WERI-Rb-1 (cell line): ENCODE measurements at places on chromosomes 7 and 10.

DNA sequence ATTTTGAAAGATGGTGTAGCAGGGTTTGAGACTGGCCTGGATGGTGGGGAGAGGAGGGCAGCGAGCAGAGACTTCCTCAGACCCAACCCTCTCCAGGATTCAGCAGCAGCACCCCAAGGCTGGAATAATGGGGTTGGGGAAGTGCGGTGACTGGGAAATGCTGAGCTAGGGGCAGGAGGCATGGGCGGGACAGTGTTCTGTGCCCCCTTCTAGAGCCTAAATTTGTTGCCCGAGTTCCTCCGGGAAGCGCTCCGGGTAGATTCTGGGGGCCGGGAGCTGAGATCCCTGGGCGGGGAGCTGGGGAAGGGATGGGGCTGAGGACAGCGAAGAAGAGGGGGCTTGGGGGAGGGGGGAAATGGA is at the start of gene CHAT:
Gene CHAT, plus strand, starts transcription at position 156 of the 360 bp plus-strand sequence. Its CDS starts 153 bp downstream, at position 309.
- DNase-seq = no peak

- DNase-seq = no peak
Observed at GRCh38 chr7:83640731-83641537, 8.0 kb downstream of the SEMA3E start.

- DNase-seq = no peak
Observed at GRCh38 chr10:91884536-91884935, 24.8 kb downstream of the FGFBP3 start.

DNA sequence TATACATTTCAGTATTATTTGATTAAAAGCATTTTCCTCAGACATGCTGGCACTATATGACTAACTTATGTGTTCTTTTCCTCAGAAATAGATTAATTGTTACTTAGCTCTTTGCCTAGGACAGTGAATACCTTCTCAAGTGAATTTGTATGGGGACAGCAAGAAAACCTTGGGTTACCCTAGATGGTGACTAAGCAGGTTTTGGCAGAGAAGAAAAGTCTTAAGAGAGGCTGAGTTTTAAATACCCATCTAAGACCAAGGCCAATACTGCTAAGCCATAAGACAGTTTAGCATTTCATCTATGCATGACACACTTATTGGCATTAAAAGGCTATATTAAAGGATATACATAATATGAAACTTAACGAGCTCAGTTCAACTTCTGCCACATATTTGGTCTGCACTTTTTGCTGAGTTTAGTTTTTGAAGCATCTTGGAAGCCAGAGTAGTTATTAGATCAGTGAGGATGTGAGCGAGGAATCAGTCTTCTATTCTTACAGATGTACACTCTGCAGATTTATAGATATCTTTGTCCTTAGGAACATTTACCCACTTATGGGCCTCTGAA is 54.6 kb upstream of the FAM3C start:
- no peak for DNase-seq

DNA sequence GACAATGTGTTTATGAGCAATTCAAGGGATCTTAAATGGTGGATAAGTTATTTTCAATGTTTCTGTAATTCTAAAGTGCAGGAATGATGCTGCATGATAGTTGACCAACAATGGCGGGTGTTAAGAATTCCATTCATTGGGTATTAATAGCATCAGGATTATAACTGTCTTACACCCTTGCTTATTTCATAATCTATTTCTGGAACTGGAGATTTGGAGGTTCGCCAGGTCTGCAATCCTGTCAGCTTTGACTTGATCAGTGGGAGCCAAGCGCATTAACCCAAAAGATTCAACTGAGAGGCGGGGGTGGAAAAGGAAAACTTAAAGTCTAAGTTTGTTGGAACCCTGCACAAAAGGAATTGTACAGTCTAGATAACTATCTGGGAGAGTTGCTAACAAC is 114.9 kb upstream of the ZEB1 start:
- no peak for DNase-seq

- DNase-seq = no peak
Observed at GRCh38 chr10:14477408-14477710, 146.6 kb upstream of the FRMD4A start.

DNA sequence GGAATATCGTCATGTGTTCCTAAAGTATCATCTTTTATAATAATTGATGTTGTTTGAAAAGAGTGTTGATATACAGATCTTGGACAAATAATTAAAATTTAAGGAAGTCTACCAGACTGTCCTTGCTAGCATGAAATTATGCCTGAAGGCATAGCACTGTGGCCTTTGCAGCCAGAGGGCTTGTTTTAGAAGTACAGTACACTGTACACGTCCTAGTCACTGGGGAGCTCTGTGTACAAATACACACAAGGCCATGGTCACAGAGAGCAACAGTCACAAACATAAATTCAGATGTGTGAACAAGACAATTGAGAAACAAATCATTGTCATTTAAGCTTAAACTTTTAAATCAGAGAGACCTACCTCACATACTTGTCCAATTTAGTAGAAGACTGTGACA is 133.0 kb downstream of the KIAA1217 start:
- DNase-seq = no peak

DNA sequence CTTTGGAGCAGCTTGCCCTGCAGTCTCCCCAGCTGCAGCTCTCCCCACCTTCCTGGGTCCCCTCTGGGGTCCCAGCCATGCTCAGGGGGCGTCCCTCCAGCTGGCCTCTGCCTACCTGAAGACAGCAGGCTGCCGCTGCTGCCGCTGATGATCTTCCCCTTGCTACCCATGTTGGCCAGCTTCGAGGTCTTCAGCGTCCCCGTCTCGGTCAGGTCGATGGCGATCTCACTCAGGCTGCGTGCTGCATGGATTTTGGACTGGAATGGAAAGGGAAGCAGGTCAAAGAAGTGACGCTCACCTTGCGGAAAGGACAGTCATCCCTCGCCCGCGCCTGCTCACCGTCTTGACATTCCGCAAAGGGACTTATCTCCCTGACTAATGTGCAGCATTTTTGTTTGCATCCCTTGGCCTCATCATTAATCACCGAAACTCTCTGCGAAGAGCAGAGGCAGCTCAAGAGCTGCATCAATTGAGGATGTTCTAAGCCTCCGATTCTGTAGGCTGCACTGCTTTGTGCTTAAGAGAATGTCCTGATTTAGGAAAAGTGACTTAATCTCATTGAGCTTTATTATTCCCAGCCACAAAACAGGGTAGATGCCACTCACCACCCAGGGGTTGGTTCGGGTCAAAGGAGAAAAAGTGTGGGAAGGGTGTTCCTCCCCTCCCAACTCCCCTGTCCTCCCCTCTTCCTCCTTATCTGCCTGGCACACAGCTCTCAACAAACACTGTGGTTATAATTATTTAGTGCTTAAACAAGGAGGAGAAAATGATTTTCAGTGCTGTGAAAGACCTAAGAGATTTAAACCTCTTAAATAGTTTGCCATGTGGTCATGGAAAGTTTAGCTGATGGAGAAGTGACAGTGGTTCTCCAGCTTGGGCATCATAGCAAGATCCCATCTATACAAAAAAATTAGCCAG is 107.3 kb downstream of the PRPF18 start:
- no peak for DNase-seq

- DNase-seq = no peak
Observed at GRCh38 chr10:113292086-113292485, 260.8 kb upstream of the HABP2 start.

DNA sequence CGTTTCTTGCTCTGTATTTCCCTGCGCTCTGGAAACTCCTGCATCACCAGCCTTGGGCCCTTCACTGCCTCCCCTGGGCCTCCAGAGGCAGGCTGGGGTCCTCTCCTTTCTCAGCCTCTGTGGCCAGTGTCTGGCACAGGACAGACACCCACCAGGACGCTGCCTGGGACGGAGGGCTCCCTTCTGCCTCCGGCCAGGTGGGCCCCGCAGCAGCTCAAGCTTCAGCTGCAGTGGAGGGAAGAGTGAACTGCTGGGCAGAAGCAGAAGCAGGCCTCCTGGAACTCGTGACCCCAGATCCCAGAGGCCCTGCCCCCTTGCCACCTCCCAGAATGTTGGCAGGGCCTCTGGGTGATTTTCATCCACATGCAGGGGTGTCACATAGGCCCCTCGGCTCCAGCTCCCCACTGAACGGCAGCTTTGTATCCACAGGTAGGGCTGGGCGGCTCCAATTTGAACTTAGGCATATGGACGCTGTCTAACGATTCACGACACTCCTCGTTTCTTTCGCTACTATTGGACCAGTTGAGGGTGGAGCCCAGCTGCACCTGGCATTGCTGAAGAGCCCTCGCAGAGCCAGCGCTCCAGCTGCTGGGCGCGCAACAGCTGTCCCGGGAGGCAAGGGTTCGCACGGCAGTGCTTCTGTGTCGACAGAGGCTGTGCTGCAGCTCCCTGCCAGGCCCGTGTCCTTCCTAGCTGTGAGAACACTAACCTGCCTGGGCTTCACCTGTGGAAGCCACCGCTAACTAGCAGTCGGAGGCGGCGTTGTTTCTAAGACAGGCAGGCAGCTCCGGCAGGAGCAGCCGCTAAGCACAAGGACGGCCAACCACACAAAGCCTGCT is 18.4 kb upstream of the GPR146 start:
- DNase-seq = no peak

DNA sequence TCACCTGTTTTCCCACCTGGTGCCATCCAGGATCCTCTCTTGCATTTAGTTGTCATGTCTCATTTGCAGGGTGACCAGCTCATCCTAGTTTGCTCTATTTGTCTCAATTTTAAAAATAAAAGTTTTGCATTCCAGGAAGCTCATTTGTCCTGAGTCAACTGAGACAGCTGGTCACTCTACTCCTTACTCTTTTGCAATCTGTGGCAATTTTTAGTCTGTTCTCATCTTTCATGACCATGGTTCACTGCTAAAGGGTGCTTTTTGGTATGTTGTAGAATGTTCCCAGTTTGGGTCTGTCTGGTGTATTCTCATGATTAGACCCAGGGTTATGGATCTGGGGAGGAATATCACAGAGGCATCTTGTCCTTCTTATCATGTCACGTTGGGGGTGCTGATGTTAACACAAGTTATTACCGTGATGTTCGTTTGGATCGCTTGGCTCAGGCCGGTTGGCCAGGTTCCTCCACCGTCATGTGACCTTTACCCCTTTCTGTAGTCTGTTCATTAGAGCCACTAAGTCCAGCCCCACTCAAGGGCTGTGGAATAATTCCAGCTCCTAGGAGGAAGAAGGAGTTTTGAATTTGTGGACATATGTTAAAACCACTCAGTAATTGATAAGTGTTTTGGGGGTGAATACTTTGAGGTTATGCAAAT is 103.3 kb upstream of the IGFBP3 start:
- no peak for DNase-seq

DNA sequence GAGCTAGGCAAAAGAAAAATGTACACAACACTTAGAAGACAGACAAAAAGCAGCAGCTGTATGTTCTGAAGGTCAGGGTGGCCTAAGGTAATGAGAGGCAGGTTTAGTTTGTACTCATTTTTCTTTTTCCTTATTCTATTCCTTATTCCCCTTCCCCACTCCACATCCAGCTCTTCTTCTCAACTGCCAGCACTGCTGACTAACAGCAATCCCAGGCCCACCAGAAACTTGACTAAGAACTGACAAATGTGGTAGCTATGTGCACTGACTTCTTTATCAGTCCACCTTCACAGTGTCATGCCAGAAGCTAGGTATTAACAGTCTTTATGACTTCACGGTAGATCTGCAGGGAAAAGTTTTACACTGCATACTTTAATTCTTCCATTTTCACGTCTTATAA is 6.1 kb downstream of the COPG2 start:
- no peak for DNase-seq

DNA sequence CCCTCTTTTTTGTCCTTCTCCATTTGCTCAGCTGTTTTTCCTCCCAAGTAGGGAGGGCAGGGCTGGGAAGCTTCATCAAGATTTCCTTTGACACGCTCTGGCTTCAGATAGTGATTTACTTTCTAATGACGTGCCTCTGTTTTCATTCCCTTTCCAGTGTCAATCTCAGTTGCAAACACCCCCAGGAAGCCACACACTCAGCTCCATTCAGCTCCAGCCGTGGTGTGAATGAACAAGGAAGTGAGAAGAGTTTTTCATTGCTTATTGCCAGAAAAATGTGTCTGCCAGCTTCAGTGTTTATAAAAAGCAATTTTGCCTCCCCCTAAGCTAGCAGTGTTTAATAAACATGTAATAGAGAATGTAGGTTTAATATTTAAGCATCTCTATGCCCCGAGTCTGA is 108.7 kb upstream of the DPP6 start:
- no peak for DNase-seq

GRCh38 chr7:132485600-132486273 is 90.5 kb downstream of the PLXNA4 start:
- no peak for DNase-seq

DNA sequence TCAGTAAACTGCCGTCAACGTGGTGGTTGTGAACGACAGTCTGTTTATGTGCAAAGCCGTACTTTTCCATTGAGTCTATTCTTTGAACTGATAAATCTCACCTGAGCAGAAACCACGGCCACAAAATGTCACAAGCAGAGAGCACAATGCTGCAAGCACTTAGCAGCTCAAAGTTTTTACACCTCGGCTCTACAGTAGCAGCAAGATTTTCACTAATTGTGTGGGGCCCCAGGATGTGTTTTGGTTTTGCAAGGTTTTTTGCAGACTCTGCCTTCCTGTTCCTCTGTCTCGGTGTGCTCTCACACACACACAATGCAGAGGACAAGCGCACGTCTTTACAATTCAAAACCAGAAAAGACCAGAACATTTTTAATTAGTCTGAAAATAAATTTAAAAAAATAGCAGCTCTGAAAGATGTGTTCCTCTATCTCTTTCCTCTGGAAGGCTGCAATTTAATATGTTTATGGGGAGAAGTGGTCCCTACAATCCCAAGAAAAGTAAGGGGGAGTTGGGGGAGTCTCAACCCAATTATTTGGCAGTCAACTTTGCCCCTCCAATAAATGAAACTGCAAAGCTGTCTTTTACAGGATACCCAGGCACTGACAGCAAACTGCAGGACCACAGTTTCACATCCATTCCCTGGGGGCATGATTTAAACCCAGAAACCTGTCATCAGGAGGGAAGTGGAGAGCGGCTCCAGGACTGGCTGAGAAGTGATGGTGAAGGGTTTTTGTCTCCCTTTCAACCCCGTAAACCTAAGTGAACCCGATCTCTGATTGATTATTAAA is 73.8 kb upstream of the SFMBT2 start:
- DNase-seq = no peak

DNA sequence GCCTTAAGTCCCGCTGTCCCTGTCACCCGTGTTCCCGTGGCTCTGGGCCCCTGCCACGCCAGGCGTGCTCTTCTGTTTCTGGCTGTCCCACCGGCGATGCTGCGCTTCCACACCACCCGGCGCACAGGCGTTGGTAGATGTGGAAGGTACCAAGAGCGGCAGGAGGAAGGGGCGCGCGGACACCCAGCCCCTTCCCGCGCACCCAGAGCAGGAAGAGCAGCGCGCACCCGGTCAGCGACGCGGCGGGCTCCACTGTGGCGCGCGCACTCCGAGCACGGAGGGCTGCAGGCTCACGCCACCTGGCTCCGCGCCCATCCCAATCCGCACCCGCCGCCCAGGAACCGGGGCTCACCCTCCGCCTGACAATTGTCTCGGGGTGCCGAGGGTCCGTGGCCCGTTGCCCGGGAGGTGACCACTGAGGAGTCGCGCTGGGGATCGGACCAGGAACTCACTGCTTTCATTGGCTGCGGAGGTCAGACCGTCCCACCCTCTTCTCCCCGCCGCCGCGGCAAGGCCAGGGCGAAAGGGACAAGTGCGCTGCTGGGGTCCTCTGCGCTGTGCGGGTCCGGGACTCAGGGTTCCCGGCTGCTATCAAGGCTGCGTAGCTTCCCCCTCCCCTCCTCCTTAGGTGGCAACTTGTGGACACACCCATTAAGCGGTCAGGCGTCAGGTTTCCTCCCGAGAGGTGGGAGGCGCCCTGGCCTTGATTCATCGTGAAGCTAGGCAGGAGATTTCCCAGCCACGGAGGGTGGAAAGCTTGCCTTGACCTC is 121.6 kb upstream of the ZNF92 start:
- peak; percentile 86 for DNase-seq
